CD8-positive, alpha-beta memory T cell (primary cell): ENCODE measurements at places on chromosomes 7 and 10. TPM values are rescaled to one million over a fixed set of nuclear protein-coding genes. Genes with fewer than 3 reads are reported as not detected.

Gene COL26A1
- polyA plus RNA-seq, result not detected

GRCh38 chr7:129212596-129212995 lies 12.2 kb upstream of the AHCYL2 start:
- no peak for DNase-seq

DNA sequence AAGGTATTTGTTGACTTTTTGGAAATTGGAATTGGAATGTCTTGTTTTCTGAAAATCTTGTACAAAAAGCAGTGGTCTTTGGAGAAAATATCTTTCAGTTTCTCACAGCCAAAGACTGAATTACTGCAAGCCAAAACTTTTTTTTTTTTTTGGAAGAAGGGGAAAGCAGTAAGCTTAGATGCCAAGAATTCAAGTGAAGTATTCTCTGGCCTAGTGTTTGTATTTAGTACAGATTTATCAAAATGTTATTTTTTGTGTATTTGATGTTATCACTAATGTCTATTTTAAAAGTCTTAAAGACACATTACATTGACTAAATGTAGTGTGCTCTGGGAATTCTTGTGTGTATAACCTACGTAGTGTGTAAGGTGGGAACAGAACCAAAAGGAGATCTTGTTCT lies 6.2 kb downstream of the TET1 start:
- no peak for DNase-seq

- DNase-seq, result no peak
These were observed 42.1 kb downstream of the TRIM24 start for GRCh38 chr7:138502023-138502767.

- DNase-seq, result no peak
These were observed 9.2 kb upstream of the SP8 start for GRCh38 chr7:20795881-20796280.

- DNase-seq, result no peak
These were observed 194.8 kb downstream of the MAD1L1 start for GRCh38 chr7:2037808-2038522.

Gene SFTPD
- not detected for polyA plus RNA-seq

GRCh38 chr7:107993891-107994291 lies 9.1 kb downstream of the LAMB1 start:
- DNase-seq, result no peak

GRCh38 chr7:152333134-152333533 lies 102.7 kb downstream of the KMT2C start:
- DNase-seq, result no peak

Gene ZNF488
- polyA plus RNA-seq, result not detected
